ENCODE measurements at places on chromosomes 16 and 17.
A peak's percentile ranks its signal among the peaks of the same experiment; 100 is the strongest.

DNA sequence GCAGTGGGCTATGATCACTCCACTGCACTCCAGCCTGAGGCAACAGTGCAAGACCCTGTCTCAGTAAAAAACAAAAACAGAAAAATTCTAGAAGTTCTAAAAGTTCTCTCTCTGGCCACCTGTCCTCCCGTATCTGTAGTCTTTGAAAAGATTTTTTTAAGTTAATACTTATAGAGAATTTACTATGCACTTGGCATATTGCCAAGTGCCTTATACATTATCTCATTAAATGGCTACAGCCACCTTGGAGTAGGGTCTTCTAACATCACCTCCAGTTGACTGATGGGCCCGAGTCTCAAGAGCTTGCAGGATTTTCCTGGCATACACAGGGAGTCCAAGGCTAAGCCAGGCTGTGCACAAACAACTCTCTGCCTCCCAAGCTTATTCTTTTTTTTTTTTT lies 44.7 kb downstream of the TMEM186 start:
- DNase-seq = no peak

- no peak for DNase-seq
Measured at GRCh38 chr16:20259541-20259940, 67.8 kb downstream of the GP2 start.

DNA sequence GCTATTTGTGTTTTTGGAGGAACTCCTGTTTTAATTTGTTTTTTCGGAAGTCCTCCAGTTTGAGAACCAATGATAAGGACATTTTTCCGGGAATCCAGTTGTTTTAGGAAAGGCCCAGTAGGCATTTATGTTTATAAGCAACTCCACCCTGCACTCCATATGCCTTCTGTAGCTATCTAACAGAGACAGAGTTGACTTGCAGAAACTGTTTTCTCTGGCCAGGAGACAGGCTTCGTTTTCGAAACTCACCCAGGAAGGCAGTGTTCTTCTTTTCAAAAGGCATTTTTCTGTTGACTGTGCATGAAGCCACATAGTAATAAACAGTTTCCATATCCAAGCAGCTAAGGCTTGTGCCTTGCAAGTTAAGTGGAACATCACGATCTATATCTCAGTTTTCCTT lies 587.1 kb downstream of the WWOX start:
- DNase-seq = no peak

- peak; percentile 74 for DNase-seq
Measured at GRCh38 chr17:8158267-8159031, 4.3 kb downstream of the VAMP2 start.

- DNase-seq = no peak
Measured at GRCh38 chr16:84368308-84368996, at the start of gene ATP2C2. ATP2C2 (plus strand) TSS chr16:84368538; CDS start chr16:84368616, 78 bp downstream.

- DNase-seq = no peak
Measured at GRCh38 chr17:40506786-40507185, 5.4 kb upstream of the TNS4 start.

DNA sequence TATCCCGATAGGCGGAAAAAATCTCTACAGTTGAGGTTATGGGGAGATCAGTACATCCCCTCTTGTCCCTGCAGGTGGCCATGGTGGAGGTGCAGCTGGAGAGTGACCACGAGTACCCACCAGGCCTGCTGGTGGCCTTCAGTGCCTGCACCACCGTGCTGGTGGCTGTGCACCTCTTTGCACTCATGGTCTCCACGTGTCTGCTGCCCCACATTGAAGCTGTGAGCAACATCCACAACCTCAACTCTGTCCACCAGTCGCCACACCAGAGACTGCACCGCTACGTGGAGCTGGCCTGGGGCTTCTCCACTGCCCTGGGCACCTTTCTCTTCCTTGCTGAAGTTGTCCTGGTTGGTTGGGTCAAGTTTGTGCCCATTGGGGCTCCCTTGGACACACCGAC lies 4.2 kb downstream of the ORAI3 start:
- no peak for DNase-seq
